ENCODE measurements at places on chromosomes 12 and 14. TPM values are rescaled to one million over a fixed set of nuclear protein-coding genes. Genes with fewer than 3 reads are reported as not detected.

The CYP27B1 gene
- total RNA-seq = not detected

- DNase-seq = no peak
- no peak overlapping the region for H3K27ac ChIP-seq
- H3K4me3 ChIP-seq = no peak overlapping the region
Observed at GRCh38 chr12:32344047-32344446, 55.3 kb upstream of the FGD4 start.

- H3K4me3 ChIP-seq = no peak overlapping the region
- no peaks in the 10 kb centered on the region for H3K27me3 ChIP-seq
- no peak overlapping the region for H3K27ac ChIP-seq
- no peak for DNase-seq
- peaks cover 8% of the 10 kb centered on the region for H3K36me3 ChIP-seq
- peaks cover 38% of the 10 kb centered on the region for H3K4me1 ChIP-seq
Observed at GRCh38 chr14:101827286-101827685, 65.8 kb downstream of the PPP2R5C start.

DNA sequence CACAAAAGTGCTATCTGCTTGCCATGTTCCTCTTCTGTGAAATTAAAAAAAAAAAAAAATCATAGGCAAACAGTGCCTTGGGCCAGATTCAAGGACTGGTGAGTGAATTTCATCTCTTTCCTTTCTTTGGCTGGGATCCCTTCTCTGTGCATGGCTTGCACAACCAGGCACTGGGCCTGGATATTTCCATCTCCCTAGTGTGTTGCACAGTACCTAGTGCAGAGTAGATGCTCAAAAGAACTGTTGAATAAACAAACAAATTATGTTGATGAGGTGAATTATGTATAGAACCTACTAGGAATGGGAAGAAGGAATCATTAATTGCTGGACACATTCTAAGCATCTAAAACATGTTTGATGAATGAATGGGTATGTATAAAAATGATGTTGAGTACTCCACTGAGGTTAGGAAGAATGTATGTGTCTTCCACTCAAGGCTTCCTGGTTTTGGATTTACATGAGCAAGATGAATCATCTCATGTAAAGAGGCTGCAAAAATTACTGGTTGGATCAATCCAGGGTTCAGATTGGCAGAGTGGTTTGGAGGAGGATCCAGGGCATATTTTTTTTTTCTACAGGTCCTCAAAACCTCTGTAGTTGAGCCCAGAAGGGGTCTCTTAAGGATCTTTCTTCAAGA lies 93.2 kb downstream of the EMP1 start:
- H3K36me3 ChIP-seq = no peaks in the 10 kb centered on the region
- H3K27ac ChIP-seq = no peak overlapping the region
- no peak for DNase-seq
- H3K27me3 ChIP-seq = peaks cover 8% of the 10 kb centered on the region
- H3K4me3 ChIP-seq = no peak overlapping the region

GRCh38 chr12:1474574-1475153 lies 119.7 kb downstream of the FBXL14 start:
- H3K36me3 ChIP-seq = no peaks in the 10 kb centered on the region
- H3K4me1 ChIP-seq = peaks cover 40% of the 10 kb centered on the region
- H3K27ac ChIP-seq = no peak overlapping the region
- DNase-seq = no peak

DNA sequence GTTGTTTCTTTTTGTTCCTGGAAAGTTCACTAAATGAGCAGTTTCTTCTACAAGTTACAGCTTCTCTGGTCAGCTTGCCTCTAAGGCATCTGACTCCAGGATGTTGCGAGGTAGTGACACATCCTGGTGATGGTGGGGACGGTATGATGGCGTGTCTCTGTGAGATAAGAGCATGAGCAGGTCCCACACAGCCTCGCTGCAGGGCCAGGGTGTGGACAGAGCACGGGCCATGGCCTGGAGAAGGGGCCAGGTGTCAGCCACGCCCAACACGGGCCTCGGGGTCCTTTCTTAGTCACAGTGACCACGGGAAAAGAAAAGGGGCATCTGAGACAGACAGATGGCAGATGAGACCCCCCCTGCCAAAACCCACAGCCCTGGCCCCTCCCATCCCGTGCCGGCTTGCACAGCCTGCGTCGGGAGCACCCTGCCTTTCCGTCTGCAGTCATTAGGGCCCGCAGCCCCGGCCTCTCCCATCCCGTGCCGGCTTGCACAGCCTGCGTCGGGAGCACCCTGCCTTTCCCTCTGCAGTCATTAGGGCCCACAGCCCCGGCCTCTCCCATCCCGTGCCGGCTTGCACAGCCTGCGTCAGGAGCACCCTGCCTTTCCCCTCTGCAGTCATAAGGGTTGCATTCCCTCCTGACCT lies 79.3 kb upstream of the DYNC1H1 start:
- H3K4me3 ChIP-seq = no peak overlapping the region
- peak overlapping the region; percentile 28 for H3K27ac ChIP-seq
- H3K4me1 ChIP-seq = no peaks in the 10 kb centered on the region

- no peaks in the 10 kb centered on the region for H3K27me3 ChIP-seq
- H3K4me3 ChIP-seq = no peak overlapping the region
- H3K4me1 ChIP-seq = no peaks in the 10 kb centered on the region
- H3K36me3 ChIP-seq = no peaks in the 10 kb centered on the region
- DNase-seq = no peak
Observed at GRCh38 chr12:59168647-59169046, 248.3 kb upstream of the LRIG3 start.

DNA sequence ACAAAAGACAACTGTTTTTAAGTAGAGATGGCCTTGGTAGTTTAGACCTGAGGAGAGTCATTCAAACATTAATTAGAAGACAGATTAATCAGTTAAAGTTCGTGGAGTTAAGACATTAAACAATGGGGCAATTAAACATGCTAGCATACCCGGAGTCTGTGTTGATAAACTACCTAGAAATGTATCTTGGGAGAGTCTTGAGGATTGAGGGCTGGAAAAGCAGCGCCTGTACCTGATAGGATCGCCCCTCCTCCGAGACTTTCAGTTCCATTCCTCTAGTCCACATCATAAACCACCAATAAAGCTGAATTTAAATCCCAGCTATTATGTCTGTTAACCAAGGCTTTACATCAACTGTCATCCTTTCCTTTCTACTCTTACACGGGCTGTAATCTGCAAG lies 1.0 kb upstream of the KRAS start:
- no peaks in the 10 kb centered on the region for H3K27me3 ChIP-seq
- DNase-seq = no peak
- H3K27ac ChIP-seq = peak overlapping the region; percentile 93

DNA sequence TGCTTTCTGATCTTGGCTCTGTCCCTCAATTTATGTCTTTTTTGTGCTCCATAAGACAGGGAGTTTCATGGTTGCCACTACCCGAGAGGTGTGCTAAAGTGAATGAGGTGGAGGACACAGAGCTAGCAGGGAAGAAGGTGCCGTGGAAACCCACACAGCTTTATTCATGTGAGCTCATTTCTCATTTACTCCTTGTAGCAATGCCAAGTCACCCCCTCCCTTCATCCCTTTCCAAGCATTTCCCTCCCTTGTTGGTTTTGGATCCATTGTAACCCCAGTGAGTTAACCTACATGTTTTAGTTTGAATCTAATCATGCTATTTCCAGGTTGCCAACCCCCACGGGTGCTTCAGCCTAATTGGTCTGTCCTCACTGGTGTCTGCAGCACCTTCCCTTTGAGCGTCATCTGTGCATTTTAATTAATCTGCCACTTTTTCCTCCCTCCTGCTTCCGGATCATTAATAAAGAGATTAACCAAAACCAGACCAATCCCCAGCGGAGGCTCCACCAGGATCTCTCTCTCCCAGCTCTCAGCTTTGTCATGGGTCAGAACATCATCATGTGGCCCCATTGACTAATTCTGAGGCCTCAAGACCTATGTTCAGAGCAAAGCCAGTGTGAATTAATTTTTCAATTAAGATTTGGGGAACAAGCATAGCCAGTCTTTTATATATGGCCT lies 56.2 kb downstream of the NTF3 start:
- H3K36me3 ChIP-seq = no peaks in the 10 kb centered on the region
- H3K4me3 ChIP-seq = no peak overlapping the region
- no peak for DNase-seq
- H3K27me3 ChIP-seq = no peaks in the 10 kb centered on the region
- H3K4me1 ChIP-seq = peaks cover 29% of the 10 kb centered on the region
- H3K27ac ChIP-seq = no peak overlapping the region

DNA sequence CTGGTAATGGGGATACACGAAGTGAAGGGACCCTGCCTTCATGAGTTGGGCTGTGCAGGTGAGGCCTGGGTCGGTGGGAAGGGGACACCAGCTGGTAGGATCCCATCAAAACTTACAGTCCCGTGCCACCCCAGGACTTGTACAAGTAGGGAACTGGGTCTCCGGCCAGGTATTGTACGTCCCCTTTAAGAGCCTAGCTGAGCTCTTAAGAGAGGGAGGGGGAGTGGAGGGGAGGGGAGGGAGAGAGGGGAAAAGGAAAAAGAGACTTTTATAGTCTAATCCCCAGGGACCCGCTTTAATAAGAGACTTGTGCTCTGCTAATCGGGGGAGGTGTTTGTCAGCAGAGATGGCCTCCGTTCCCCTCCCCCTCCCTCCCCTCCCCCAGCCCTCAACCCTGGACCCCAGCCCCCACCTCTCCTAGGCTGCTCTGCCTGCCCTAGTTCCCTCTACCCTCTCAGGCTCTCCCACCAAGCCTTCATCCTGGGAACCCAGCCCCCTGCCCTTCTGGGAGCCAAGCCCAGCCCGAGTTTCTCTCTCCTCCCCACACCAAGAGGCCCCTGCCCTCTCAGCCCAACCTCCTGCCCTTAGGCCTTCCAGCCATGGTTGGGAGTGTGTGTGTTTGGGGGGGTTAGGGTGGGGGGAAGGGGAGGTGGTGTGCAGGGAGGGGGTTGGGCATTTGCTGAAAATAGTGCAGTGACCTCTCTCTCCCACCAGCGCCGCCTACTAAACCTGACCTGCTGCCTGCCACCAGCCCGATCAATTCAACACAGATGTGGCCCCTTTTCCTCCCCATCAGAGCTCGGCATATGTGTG lies 2.6 kb downstream of the GDF11 start:
- peaks cover 34% of the 10 kb centered on the region for H3K4me1 ChIP-seq
- DNase-seq = no peak
- peaks cover 12% of the 10 kb centered on the region for H3K36me3 ChIP-seq
- peak overlapping the region; percentile 64 for H3K27ac ChIP-seq

The PMCH gene
- total RNA-seq = not detected

The PTHLH gene
- total RNA-seq = 8.8 TPM

The TTC8 gene
- total RNA-seq = 16.0 TPM

The IAPP gene
- not detected for total RNA-seq

The OAS3 gene
- total RNA-seq = 9.0 TPM
